ENCODE measurements at places on chromosomes 6 and 20.

DNA sequence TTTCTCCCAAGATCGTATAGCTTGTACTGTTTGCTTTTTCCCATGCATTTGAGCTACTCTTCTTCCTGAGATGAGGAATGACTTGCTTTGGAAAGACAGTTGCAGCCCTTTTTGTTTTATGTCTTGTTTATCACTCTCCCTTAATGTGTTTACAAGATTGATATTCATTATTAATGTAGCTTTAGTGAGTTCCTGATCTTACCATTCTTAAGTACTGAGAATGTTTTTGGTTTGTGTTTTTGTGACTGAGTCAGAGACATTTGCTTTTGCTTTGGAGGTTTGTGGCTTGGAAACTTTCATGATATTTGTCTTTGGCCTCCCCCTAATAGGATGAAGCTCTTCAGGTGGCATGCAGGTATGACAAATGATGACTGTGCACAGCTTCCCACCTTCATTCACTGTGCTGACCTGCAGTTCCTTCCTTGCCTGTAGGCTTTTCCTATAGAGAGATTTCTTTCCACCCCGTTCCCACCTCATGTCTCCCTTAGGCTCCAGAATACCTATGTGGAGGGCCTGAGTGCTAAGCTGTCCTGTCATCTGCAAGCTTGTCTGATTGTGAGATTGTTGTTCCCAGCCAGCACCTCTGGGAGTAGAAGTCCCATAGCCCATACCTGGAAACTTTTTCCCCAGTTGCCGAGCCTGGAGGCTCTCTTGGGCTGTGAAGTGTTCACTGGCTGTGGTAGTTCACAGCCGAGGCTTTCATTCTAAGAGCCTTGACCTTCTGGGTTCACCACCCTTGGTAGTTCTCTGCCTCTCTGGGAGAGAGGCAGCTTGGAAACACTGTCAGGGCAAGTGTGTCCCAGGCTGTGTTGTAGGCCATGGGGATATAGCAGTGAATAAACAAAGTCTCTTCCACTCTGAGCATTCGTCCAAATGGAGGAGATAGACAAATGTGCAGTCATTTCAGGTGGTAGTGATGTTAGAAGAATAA, 27.1 kb downstream of the CDS2 start:
- DNase-seq = no peak

GRCh38 chr20:43161716-43162115, 28.0 kb downstream of the PTPRT start:
- DNase-seq = no peak

DNA sequence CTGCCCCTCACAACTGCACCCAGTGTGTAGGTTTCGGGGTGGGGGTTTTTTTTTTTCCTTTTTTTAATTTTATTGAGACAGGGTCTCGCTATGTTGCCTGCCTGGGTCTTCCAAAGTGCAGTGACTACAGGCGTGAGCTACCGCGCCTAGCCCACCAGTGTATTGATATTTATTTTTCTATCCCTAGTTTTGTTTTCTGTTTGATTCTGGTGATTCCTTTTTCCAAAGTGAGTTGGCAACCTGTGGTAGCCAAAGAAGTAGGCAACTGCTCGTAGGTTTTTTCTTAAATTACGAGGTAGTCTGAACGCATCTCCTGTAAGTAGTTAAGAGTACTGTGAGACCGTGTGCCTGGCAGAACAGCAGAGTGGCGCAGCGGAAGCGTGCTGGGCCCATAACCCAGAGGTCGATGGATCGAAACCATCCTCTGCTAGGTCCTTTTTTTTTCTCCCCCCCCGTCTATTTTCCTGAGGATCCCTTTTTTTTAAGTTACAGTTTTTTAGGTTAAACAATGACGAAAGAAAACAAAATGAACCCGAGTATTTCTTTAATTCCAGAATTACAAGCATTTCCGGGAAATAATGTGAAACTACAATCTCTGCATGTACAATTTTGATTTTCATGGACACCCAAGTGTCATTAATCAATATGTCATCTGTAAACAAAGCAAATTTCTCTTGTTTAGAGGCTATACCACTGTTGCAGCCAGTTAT, 78.7 kb upstream of the BTN3A2 start:
- peak; percentile 74 for DNase-seq

GRCh38 chr6:165769884-165770283, 106.8 kb upstream of the PDE10A start:
- no peak for DNase-seq

DNA sequence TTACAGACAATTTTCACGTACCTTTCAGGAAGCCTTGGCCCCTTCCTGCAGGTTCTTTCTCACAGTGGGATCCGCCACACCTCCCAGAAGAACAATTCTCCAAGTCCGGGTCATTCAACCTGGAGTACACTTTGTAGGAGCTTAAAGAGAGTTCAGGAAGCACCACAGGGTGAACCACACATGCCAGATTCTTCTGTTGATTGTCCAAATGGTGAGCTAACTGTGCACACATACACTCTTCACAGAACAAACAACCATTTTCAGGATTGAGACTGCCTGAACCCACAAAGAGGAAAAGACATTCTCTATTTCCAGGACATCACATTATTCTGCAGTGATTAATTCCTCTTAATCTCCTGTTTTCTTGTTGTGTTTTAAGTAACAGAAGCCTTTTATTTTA, 51.0 kb downstream of the SCGN start:
- no peak for DNase-seq

GRCh38 chr6:75492386-75493153, 1.0 kb downstream of the FILIP1 start:
- no peak for DNase-seq

GRCh38 chr6:158322724-158323560, 10.7 kb downstream of the TULP4 start:
- DNase-seq = no peak

GRCh38 chr6:130852844-130853554, 25.8 kb downstream of the SMLR1 start:
- DNase-seq = no peak

DNA sequence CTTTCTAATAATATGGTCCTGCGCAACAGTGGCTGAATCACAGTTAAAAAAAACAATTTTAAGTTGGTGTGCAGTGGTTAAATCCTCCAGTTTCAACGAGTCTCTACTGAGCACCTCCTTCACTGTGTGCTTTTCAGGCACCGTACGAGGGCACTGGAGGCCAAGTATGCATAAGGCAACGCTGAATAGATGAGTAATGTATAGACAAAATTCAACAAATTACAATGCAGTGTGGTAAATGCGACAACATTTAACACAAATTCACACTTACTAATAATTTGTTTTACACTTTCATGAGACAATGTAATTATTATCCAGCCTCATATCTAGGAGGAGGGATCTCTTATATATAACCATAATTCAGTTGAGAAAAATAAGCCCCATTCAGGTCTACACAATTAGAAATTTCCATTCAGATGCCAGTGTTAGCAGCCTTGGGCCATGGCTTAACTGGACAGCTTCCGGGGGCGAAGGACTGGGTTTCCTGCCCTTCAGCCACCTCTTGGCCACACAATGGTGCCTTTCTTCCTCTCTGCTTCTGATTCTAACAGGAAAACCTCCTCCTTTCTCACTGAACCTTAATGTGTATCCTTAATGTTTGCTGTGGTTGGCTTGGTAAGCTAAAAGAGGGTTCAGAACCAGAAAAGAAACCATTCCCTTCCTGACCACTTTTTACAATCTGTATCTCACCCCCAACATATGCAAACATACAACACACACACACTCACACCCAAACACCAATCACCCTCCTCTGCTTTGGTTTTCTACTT, 51.9 kb downstream of the B4GALT5 start:
- DNase-seq = no peak

DNA sequence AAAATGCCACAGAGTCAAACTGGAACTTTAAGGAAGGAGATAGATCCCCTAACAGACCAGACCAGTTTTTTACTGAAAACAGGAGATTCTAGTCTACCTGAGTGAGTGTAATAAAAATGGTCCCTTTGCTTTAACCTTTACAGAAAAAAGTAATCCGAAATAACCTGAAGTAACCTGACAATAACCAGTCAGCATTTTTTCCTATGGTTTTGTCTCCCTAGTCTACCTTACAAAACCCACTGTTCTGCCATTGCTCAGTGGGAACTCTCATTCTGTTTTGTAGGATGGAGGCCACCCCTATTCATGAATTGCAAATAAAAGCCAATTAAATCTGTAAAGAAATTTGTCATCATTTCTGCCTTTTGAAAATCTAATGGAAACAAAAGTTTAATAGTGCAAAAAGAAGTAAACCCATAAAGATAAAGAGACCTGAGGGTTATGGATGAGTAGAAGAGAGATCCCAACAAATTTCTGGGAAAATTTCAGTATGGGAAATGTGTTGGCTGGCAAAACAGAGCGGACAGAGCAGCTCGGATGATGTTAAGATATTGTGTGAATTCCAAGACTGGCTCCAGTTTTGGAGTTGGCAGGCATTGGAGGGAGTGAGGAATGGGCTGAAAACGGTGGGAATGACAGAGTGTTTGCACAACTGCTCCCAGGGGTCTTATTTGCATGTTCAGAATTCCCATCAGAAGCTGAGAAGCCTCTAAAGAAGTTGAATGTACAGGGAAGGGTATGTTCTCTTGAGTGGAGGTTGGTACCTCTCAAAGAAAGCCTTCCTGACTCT, 104.7 kb upstream of the RALGAPA2 start:
- DNase-seq = no peak

- DNase-seq = no peak
Measured at GRCh38 chr6:124423621-124424020, 538.6 kb upstream of the RNF217 start.

DNA sequence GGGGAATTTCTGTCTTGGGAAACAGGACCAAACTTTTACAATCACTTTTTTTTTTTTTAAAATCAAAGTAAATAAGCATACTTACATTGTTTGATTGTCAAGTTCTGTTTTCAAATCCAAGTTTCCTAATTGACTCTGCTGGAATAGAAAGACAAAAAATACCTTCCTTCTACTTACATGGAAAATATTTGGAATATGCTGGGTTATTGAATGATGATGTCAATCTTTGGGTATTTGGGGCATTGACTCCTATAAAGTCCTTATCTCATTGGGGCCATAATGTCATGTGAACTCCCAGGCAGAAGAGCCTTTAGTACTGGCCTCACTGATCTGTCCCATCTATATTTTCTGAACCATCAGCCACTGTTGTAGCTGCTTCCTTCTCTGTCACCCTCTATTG, 122.6 kb upstream of the NOX3 start:
- no peak for DNase-seq

DNA sequence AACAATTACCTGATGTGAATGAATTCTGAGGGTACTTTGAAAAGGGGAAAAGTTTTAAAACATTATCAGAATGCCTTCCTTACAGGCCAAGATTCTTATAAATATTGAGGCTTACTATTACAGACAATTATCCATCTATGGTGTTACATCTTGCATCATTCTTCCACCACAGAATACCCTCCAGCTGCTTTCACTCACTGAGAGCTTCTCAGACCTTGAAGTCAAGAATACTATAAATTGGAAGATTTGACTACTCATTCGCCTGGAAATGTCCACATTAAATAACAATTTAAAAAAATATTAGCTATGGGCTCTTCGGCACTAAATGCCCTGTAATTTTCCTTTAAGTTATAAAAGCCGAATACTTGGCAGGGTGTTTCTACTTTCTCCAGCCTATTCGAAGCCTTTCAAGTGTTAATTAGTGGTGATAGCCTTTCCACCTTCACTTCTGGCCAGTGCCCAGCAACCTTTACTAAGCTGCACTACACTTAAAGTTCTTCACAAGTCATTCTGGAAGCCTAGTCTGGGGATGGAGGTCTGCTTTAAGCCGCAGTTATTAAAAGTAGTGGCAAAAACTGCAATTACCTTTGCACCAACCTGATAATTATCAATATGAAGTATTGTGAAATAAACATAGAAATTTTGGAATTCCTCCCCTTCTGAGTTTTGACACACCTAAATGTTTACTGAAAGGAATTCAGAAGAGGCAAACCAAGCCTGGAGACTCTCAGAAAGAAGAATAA, 100.9 kb downstream of the BMP5 start:
- no peak for DNase-seq

DNA sequence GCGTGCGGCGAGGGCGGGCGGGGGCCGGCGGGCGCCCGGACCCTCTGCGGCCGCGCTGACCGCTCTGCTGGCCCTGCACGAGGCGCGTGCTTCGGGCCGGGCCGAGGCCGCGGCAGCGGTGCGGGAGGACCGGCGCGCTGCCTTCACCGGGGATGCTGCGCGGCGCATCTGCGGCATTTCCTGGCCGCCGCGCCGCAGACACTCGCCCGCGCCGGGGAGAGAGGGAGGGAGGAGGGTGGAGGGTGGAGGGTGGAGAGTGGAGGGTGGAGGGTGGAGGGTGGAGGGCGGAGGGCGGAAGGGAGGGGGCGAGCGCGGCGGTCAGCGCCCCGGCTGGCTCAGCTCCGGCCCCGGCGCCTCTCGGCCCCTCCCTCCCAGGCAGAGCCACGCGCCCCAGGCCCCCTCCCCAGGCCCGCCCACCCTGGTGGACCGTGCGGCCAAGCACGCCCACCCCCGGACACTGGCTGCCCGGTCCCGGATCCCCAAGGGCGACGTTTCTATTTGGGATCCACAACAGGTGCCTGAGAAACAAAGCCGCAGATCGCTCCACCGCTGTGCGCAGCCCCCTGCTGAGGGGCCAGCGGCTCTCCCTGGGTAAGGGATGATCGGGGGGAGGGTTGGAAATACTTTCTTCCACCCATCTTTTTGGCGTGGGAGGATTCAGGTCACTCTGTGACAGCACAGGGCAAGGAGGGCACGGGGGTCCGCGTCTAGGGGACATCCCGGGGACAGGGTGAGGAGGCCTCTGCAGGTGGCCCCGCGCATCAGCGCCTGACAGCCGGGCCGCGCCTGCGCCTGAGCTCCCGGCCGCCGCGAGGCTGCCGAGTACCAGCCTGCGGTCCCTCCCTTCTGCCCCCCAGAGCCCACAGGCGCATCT, 111.2 kb upstream of the BEND6 start:
- peak; percentile 77 for DNase-seq

DNA sequence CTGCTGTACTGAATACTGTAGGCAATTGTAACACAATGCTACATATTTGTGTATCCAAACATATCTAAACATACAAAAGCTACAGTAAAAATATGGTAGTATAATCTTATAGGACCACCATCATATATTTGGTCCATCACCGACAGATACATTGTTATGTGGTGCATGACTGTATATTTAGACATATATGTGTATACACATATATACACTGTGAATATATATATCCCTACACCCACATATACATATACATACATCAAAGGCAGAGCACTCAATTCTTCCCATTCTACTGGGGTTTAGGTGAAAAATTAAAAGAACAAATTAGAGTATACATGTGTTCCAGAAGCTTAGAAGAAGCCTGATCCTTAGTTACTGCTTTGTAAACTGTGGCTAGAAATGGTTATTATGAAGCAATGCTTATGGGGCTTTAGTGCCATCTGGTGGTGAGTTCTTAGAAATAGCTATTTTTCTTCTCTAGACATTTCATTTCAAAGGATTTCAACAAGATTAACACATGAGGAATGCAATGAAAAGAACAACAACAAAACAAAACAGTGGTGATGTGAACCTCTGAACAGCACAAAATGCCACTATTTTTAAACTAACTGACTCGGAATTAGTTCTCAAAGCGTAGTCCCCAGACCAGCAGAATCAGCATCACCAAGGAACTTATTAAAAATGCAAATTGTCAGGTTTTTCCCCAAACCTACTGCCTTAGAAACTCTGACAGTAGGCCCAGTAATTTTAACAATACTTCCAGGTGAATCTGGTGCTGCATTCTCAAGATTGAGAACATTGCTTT, 38.0 kb downstream of the PKHD1 start:
- DNase-seq = peak; percentile 23
